ENCODE measurements at places on chromosomes 11 and 22. TPM values are rescaled to one million over a fixed set of nuclear protein-coding genes. Genes with fewer than 3 reads are reported as not detected.

OR5I1 gene
- total RNA-seq: not detected

KDELR3 gene
- total RNA-seq: 15.4 TPM

TSPAN18 gene
- total RNA-seq: 47.6 TPM

APOL6 gene
- 7.4 TPM for total RNA-seq

TRIM34 gene
- 2.8 TPM for total RNA-seq

SLC22A6 gene
- not detected for total RNA-seq

OR5D13 gene
- total RNA-seq: not detected

C11orf86 gene
- not detected for total RNA-seq

OMP gene
- not detected for total RNA-seq

DNA sequence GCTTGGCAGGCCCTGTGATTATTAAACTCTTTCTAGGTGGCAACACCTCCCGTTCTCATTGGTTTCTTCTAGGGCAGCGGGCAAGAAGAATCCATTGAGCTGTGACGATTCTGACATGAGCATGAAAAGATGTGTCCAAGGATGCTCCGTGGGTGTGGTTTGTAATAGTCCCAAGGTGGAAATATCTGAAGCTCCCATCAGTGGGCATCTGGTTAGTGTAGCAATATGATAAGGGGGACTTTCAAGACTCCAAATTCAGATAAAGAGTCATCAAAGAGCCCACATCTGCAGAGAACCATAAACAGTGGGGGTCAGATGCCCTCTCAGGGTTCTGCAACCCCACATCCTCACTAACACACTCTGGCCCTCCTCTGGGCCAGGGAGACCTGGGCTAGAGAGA, 42.6 kb downstream of the TST start:
- DNase-seq: no peak
- no peak overlapping the region for H3K27ac ChIP-seq
- no peaks in the 10 kb centered on the region for H3K36me3 ChIP-seq
- peaks cover 7% of the 10 kb centered on the region for H3K4me1 ChIP-seq

DNA sequence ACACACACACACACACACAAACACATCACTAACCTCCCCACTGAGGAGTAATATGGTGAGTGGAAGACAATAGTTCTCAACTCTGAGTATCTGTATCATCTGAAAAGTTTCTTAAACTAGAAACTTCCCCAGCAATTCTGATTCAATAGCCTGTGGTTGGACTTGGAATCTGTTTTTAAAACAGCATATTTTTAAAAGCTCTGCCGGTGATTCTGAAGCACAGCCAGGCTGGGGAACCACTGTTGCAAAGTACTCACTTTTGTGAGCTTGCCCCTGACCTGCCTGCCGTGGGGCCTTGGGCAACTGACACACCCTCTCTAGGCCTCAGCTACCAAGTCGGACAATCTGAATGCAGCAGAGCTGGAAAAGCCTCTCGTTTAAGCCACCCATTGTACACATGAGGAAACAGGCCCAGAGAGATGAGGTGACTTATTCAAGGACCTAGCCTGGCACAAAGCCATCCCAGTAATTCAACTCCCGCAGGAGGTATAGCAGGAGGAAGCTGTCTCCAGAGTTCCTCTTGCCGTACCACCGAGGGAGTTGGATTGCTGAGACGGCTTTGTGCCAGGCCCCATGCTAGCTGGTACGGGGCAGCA, 8.9 kb downstream of the SLC15A3 start:
- H3K27me3 ChIP-seq: no peaks in the 10 kb centered on the region
- no peak overlapping the region for H3K4me3 ChIP-seq
- no peaks in the 10 kb centered on the region for H3K4me1 ChIP-seq
- no peak for DNase-seq

GRCh38 chr22:35893698-35894097, 134.9 kb downstream of the RBFOX2 start:
- H3K36me3 ChIP-seq: no peaks in the 10 kb centered on the region
- H3K27me3 ChIP-seq: no peaks in the 10 kb centered on the region
- peak overlapping the region; percentile 86 for H3K27ac ChIP-seq
- H3K4me1 ChIP-seq: peaks cover 15% of the 10 kb centered on the region

GRCh38 chr11:113493206-113493605, 18.0 kb upstream of the DRD2 start:
- DNase-seq: no peak
- no peaks in the 10 kb centered on the region for H3K4me1 ChIP-seq
- no peaks in the 10 kb centered on the region for H3K27me3 ChIP-seq
- no peak overlapping the region for H3K27ac ChIP-seq

- DNase-seq: no peak
- H3K4me3 ChIP-seq: no peak overlapping the region
- H3K4me1 ChIP-seq: no peaks in the 10 kb centered on the region
- no peaks in the 10 kb centered on the region for H3K36me3 ChIP-seq
Measured at GRCh38 chr11:56716379-56716854, 17.5 kb downstream of the OR9G1 start.

GRCh38 chr11:57798905-57799559, 37.4 kb downstream of the CTNND1 start:
- H3K4me3 ChIP-seq: no peak overlapping the region
- H3K36me3 ChIP-seq: peaks cover 78% of the 10 kb centered on the region
- no peaks in the 10 kb centered on the region for H3K27me3 ChIP-seq
- peaks cover 11% of the 10 kb centered on the region for H3K4me1 ChIP-seq
- peak; percentile 57 for DNase-seq
- peak overlapping the region; percentile 80 for H3K27ac ChIP-seq

GRCh38 chr22:27545085-27545484, 256.5 kb downstream of the MN1 start:
- H3K4me1 ChIP-seq: no peaks in the 10 kb centered on the region
- H3K36me3 ChIP-seq: no peaks in the 10 kb centered on the region
- DNase-seq: no peak
- H3K27me3 ChIP-seq: peaks cover 2% of the 10 kb centered on the region

DNA sequence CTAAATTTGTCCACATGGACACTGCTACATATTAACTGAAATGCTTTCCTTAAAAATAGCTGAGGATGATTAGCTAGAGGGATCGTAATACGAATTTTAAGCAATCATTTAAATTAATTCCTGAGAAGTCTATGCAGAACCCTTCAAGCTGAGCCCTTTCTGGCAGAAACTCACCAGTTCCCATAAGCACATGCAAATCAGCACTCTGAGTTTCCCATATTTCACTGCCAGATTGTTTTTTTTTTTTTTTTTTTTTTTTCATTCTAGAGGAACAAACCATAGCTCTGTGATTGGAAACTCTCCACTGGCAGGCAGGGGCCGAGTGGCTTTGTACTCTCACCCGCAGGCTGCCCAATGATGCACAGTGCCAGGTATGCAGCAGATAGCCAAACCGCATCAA, 145.6 kb downstream of the EFCAB6 start:
- no peak for DNase-seq
- H3K36me3 ChIP-seq: no peaks in the 10 kb centered on the region
- H3K27ac ChIP-seq: no peak overlapping the region
- H3K27me3 ChIP-seq: no peaks in the 10 kb centered on the region
- H3K4me3 ChIP-seq: no peak overlapping the region

DNA sequence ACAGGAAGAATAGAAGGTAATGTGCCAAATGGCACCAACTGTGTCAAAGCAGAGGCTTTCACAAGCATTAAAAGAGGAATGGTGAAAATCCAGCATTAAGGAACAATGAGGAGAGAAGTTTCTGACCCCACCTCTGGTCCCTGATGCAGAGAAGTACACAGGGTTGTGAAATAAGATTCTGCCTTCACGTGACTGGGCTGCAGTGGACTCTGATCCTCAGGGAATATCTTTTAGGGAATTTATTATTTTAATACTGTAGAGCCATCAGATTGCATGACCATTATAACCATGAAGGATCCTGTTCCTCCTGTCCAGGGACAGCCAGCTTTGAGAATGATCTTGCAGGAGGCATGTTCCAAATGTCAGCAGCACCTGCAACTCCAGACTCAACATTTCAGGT, 74.4 kb upstream of the FAR1 start:
- H3K27ac ChIP-seq: no peak overlapping the region
- no peaks in the 10 kb centered on the region for H3K4me1 ChIP-seq
- peaks cover 3% of the 10 kb centered on the region for H3K27me3 ChIP-seq
- no peaks in the 10 kb centered on the region for H3K36me3 ChIP-seq
- DNase-seq: no peak
- no peak overlapping the region for H3K4me3 ChIP-seq

DNA sequence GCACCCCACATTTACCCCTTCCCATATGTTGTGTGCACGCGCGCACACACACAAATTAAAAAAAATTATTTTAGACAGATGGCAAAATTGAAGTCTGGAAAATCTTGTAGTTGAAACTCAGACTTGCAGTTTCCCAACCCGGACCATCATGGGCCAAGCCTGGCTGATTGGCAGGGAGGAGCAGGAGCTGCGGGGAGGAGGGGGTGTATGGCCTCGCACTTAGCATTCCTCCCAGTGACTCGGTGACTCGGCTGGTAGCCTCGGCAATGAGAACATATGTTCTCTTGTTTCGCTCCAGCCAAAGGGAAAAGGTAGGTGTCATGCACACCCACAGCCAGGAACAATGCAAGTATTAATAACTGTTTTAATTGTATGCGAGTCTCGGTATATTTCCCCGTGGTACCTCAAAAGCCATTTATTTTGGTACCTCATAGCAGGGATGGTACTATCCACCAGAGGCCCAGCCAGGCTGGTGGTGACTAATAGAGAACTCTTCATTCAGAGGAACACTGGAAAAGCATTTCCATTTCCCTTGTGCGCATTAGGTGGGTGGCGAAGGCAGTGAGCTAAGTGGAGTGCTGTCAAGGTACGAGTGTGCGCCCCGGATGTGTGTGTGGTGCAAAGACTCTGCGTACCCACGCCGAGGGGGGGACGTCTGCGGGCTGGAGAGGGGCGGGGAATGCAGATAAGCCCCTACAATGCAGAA, 92.5 kb downstream of the DSCAML1 start:
- no peaks in the 10 kb centered on the region for H3K4me1 ChIP-seq
- no peak for DNase-seq
- no peaks in the 10 kb centered on the region for H3K27me3 ChIP-seq

- no peak for DNase-seq
- no peaks in the 10 kb centered on the region for H3K36me3 ChIP-seq
- no peak overlapping the region for H3K4me3 ChIP-seq
- H3K27me3 ChIP-seq: no peaks in the 10 kb centered on the region
- H3K27ac ChIP-seq: no peak overlapping the region
Measured at GRCh38 chr22:29947410-29948384, 64.7 kb downstream of the MTMR3 start.

- no peaks in the 10 kb centered on the region for H3K36me3 ChIP-seq
- no peaks in the 10 kb centered on the region for H3K4me1 ChIP-seq
- no peak for DNase-seq
- no peaks in the 10 kb centered on the region for H3K27me3 ChIP-seq
Measured at GRCh38 chr11:100910808-100911207, 218.8 kb downstream of the PGR start.

GRCh38 chr11:73308003-73308960, at the start of gene ARHGEF17:
ARHGEF17 (plus strand) TSS chr11:73308276; CDS start chr11:73308639, 363 bp downstream.
- no peaks in the 10 kb centered on the region for H3K27me3 ChIP-seq
- H3K36me3 ChIP-seq: peaks cover 4% of the 10 kb centered on the region
- peak; percentile 87 for DNase-seq
- peak within 1 kb of the TSS; percentile 96 for H3K27ac ChIP-seq

DNA sequence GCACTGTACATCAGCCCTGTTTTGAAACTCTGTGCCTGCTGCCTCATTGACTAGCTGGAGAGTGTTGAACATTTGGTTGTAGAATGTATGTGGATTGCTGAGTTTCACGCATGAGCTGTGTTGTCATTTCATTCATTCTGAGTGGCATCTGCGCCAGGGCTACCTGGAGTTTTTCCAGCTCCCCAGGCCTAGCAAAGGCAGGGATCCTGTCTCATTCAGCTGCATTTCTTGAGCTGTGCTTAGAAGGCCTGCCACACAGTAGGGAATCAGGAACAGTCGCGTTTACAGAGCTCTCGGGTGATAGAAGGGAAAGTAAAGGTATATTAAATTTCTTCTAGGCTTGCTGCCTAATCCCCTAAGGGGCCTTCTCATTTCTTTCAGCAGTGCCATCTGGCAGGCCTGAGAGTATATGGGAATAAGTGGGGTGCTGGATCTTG, 44.3 kb downstream of the PTPRJ start:
- no peak for DNase-seq
- H3K4me1 ChIP-seq: peaks cover 13% of the 10 kb centered on the region
- H3K27me3 ChIP-seq: no peaks in the 10 kb centered on the region
- H3K4me3 ChIP-seq: no peak overlapping the region

GRCh38 chr11:58742981-58743880, 11.5 kb upstream of the GLYAT start:
- H3K36me3 ChIP-seq: no peaks in the 10 kb centered on the region
- no peak overlapping the region for H3K4me3 ChIP-seq
- no peaks in the 10 kb centered on the region for H3K27me3 ChIP-seq
- no peaks in the 10 kb centered on the region for H3K4me1 ChIP-seq
- H3K27ac ChIP-seq: no peak overlapping the region
- DNase-seq: no peak

DNA sequence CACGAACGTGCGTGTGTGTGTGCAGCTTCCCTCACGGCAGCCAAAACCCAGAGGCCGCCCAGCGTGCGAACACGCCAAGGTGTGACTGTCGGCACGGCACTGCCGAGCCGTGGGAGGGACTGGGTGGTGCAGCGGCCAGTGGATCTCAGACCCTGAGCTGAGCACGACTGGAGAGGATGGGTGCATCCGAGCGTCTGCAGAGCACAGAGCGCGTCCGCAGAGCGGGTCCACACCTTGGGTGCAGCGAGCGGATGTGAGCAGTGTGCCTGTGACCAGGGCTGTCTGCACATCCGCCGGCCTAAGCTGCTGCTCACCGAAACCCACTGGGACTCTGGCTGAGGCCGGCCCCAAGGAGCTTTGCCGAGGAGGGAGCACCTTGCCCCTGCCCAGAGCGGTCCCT, 22.7 kb downstream of the PTDSS2 start:
- H3K36me3 ChIP-seq: no peaks in the 10 kb centered on the region
- H3K27me3 ChIP-seq: no peaks in the 10 kb centered on the region
- no peak overlapping the region for H3K4me3 ChIP-seq
- no peak overlapping the region for H3K27ac ChIP-seq
- peaks cover 18% of the 10 kb centered on the region for H3K4me1 ChIP-seq
